ENCODE measurements at places on chromosomes 7 and 10.

GRCh38 chr7:147681530-147681929, 909.0 kb upstream of the C7orf33 start:
- DNase-seq = no peak

DNA sequence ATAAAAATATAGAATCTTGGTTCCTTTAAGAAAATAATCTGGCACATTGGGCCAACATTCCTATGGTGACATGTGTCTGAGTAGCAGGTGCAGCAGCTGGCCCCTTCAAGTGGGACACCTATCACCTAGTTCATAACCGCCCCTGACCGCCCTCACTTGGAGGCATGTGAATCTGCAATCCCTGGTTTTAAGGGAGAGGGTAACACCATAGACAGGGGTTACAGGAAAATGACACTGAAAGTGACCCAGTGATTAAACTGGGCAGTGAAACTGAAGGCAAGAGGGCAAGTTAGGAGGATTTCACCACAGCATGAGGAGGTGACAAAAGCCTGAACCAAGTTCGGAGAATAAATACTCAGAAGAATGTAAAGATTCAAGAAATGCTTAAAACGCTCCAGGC, 1.1 kb downstream of the RSU1 start:
- no peak for DNase-seq

DNA sequence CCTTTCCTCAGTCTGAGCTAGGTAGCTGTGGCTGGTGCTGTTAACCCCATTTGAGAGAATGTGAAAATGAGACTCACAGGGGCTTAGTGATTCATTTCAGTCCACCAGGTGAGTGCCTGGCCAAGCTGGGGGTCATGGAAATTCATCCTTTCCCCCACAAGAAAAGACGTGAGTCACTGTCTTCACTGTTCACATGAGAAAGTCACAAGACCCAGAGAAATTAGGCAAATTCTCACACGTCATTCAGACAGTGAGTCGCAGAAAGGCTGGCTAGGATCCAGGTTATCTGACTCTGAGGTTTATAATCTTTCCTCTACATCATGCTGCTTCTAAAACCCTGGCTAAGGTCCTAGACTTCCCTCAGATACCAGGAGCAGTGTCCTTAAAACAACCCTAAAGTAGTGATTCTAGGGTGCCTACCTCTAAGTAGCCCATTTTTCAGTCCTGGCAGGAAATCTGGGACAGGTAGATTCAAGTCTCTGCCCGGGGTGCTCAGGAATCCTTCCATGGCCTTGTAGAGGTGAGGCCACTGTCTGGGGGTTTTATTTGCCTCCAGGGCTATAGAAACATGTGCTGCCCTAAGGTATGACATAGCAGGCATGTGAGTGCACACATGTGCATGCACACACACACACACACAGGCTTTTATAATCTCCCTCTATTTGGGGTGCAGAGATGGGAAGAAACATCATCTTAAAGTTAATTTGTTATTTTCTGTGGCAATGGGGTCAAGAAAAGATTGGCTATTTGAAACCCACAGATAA, 427.9 kb upstream of the CELF2 start:
- DNase-seq = peak; percentile 21

GRCh38 chr10:31612082-31612481, 293.1 kb downstream of the ZEB1 start:
- no peak for DNase-seq

GRCh38 chr10:4054656-4055435, 269.8 kb upstream of the KLF6 start:
- no peak for DNase-seq

- DNase-seq = no peak
These were observed 185.9 kb downstream of the MAD1L1 start for GRCh38 chr7:2046581-2047565.

- DNase-seq = no peak
These were observed 32.3 kb upstream of the FAM204A start for GRCh38 chr10:118374404-118374803.

- DNase-seq = no peak
These were observed 3.3 kb downstream of the EPHA1 start for GRCh38 chr7:143405173-143406001.

GRCh38 chr7:129492391-129492790, 9.9 kb upstream of the SMKR1 start:
- no peak for DNase-seq

DNA sequence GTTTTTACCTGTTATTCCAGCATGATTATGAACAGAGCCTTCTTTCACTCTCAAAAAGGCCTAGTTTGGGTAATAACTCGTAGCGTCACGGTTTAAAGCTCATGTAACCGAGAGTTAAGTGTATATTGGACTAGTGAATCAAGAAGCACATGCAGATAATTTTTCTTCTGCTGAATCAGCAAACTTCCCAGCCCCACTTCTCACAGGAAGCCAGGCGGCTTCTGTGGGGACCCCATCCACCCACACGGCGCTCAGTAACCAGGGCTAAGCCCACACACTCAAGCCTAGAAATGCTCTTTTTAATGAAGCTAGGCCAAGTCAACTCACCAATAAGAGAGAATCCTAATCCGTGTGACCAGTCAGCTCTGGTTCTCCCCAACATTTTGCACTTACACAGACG, 191.2 kb upstream of the MGMT start:
- no peak for DNase-seq

- DNase-seq = peak; percentile 63
These were observed 1.8 kb upstream of the PFKFB3 start for GRCh38 chr10:6200734-6201515.

DNA sequence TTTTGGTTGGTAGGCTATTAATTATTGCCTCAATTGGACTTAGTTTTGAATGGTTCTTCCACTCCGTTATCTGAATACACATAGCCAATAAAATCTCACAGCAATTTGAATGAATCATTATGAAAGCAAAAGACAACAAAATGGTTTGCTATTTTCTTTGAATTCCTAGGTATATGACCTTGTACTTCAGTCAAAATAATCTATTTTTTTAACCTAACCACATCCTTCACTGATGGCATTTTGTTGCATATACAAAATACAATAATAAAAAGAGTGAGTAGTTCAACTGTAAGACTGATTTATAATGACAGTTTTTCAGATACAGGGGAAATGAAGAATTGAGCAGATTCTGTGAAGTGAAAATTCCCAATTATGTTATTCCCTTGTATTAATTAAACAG, 433.1 kb downstream of the HTR7 start:
- no peak for DNase-seq

GRCh38 chr7:44305564-44306507, 19.6 kb downstream of the CAMK2B start:
- peak; percentile 1 for DNase-seq

DNA sequence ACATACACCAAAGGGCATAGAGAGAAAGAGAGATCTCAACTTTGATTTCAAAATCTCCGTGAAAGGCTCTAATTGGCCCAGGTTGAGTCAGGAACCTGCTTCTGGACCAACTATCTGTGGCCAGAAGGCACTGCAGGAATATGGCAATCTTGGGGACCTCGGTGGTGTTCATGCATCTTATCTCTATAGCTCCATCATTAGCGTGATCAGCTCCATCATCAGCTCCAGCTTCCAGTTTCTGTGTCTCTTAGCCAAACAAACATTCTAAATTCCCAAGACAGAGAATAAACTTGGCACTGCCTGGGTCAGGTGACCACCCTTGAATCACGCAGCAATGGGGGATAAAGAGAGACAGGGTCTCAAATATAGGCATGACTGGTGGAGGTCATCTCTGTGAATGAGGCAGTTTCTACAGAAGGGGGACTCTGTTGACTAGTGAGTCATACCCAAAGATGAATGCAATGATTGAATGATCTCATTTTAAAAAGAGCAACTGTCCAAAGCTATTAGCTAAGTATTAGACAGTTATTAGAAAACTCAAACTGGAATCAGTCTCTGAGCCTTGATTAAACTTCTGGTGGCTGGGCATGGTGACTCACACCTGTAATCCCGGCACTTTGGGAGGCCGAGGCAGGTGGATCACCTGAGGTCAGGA, 5.4 kb upstream of the NRF1 start:
- no peak for DNase-seq

DNA sequence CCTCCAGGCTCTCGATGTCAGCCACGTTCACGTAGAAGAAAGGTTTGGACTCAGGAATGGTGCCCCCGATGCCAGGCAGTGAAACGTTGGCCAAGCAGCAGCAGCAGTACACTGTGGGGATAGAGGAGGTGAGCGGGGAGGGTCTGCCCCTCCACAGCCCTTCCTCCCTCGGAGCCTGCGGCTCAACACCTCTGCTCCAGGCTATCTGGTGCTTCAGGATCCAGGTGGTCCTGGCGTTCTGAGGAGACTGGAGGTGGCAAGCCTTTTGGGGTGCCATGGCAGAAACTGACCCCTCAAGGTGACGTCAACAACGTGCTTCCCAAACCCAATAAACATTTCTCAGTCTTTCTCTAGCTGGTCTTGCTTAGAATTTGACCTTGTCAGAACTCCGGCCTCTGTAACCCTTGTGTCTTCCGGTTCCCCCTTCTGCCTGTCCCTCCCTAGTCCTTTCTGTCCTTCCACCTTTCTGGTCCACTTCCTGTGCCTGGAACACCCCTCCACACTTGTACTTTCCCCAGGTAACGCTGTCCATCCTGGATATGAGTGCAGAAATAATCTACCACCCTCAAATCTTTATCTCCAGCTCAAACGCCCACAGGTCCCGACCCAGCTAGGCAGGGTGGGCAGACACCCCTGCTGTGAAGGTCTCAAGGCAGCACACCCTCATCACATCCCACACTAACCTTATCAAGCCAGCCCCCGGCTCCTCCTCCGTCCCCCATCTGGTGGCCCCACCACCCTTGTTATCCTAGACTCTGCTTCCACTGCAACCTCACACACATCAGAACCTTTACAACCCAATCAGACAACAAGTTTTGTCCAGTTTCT, 36.5 kb downstream of the DENND11 start:
- DNase-seq = no peak

DNA sequence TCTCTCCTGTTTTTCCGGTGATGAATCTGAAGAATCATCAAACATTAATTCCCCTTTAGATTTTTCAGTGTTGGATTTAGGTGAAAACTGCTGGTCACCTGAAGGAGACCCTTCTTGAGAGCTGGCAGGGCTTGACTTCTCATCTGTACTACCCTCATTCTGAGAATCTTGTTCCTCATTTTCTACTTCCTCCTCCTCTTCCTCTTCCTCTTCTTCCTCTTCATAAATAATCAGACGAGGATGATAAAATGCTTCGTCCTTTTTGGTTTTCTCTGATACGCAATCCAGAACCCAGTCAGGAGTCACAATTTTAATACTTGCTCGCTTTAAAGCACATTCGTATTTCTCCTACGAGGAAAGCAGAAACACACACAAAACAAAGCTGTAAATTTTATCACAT, 26.9 kb downstream of the PAXIP1 start:
- DNase-seq = no peak

- DNase-seq = no peak
These were observed 299.6 kb upstream of the SP4 start for GRCh38 chr7:21128062-21128817.

GRCh38 chr7:25386311-25386744, 158.0 kb upstream of the NPVF start:
- DNase-seq = no peak

GRCh38 chr10:33817605-33818004, 483.1 kb upstream of the NRP1 start:
- DNase-seq = no peak

DNA sequence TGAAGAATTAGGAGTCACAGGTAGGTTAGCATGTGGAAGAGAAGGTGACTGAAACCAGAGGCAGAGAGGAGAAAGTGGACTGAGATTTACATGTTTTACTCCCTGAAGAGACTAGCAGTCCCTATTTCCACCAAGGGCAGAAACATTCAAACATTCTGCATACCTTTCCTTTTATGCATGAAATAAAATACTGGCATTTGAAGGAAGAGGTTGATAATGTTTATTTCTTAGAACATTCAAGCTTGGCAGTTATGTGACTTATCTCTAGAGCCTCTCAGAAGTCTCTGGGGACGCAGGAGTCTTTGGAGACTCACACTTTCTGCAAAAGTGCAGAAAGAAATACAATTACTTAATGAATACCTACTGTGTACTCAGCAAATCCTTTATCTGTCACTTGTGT, 507.1 kb upstream of the C7orf33 start:
- DNase-seq = no peak

- no peak for DNase-seq
These were observed 22.2 kb upstream of the ITGB1 start for GRCh38 chr10:32980242-32980557.

GRCh38 chr10:133257489-133258065, 19.1 kb downstream of the ADAM8 start:
- DNase-seq = peak; percentile 50

DNA sequence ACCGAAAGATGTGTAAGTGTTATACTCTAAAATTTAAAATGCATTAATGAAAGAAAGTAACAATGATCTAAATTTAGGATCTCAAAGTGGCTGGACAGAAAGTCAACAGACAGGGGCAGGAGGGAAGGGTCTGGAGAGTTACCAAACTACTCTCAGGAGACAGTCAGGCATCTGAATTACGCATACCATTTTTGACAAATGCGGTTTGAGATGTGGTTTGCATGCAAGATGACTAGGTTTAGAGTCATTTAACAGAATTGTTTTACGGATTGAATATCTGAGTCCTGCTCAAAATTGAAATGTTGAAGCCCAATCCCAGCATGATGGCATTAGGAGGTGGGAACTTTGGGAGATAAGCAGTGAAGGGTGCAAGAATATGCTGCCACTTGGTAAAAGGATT, 314.1 kb downstream of the WDR11 start:
- no peak for DNase-seq

DNA sequence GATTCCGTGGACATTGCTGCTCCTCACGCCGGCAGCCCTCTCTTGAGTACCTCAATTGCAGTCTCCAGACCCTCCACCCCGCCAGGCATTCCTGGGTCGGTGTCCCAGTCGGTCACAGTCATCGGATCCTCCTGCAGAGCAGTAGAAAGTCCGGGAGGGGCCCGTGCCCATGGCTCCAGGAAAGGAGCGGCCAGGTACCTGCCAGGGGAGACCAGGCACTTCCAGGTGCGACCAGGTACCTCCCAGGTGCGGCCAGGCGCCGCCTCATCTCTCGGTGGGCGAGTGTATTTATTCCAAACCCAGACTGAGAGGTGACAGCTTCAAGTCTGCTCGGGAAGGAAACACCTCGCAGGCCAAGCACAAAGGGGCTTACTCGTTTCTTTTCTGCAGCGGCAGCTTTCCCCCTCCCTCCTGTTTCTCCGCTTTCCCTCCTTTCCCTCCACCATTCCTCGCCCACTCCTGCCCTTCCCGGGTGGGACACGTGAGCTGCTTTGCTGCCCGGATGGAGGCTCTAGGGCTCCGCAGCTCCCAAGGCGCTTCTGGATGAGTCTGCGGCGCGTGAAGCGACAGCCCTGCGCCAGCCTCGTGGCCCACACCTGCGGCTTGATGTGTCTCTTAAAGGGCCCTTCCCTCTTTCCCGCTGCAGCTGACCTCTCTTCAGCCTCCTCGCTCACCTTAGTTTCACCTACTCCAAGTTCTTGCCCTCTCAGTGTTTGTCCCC, 39.4 kb upstream of the AGK start:
- DNase-seq = no peak

GRCh38 chr7:75943864-75944263, 28.9 kb downstream of the POR start:
- DNase-seq = no peak

- peak; percentile 31 for DNase-seq
These were observed 431 bp downstream of the ZYX start for GRCh38 chr7:143381427-143382125.

GRCh38 chr10:126422567-126422966, 34.3 kb upstream of the ADAM12 start:
- no peak for DNase-seq

- DNase-seq = no peak
These were observed 72.7 kb downstream of the COL13A1 start for GRCh38 chr10:69874449-69874848.

GRCh38 chr10:72275351-72276012, 1.8 kb downstream of the DDIT4 start:
- DNase-seq = peak; percentile 65
